ENCODE measurements at places on chromosomes 5 and 9.

DNA sequence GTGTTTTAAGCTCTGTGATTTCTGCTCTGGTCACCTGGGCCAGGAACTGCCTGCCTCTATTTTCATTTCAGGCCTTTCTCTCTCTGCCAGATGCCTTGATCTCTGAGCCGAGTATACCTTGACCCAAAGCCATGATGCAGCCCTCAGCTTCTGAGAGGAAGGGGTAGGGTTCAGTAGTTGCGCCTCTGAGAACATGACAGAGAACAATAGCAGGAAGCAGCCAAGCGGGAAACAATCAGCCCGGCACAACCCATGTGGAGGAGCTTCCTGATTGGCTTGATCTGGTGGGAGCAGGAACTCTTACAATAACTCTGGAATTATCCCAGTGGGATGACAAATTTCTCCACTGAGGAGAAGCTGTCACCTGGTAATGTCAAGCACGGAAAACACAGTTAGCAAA is 127.4 kb downstream of the PALM2AKAP2 start:
- no peak for DNase-seq

- DNase-seq: no peak
These were observed 8.1 kb upstream of the MINAR2 start for GRCh38 chr5:129739773-129740172.

DNA sequence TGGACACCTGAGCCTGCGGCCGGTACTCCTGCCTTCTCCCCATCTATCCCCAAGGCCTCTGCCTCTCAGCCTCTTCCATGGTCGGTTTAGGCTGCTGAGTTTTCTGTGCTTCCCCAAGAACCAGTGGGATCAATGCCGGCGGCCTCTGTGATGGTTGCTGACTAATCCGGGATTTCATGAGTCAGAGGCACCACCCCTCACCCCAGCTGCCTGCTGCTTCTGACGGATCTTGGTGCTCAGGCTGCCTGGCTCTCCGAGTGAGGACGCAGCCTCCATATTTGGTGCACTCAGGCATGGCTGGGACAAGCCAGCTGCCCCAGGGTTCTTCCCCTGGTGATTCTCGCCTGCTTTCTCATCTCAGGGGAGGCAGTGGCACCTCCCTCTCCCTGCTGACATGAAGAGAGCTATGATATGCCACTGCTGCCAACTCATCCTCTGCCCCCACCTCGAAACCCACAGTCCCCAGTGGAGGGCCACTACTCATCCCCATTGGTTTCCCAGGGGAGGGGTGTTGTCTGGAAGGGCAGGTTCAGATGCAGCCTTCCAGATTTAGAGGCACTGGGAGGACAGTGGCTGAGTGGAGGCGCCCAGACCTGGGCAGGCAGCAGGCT is 3.3 kb upstream of the MAN1B1 start:
- peak; percentile 71 for DNase-seq

DNA sequence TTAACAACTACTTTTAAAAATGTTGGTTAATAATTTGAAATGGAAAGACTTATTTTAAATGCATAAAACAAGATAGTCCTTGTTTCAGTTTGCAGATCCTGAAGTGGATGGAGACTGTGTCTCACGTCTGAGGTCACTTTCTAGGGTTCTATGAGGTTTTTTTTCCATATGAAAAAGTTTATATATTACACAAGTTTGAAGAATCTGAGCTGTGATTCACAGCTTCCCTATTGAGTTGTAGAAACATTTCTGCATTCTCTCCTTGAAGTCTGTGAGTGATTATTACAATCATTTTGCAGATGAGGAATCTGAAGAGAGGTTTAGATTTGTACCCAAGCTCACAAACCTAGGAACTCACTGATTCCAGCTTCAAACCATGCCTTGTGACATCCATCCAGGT is 442.5 kb upstream of the KLF4 start:
- no peak for DNase-seq

DNA sequence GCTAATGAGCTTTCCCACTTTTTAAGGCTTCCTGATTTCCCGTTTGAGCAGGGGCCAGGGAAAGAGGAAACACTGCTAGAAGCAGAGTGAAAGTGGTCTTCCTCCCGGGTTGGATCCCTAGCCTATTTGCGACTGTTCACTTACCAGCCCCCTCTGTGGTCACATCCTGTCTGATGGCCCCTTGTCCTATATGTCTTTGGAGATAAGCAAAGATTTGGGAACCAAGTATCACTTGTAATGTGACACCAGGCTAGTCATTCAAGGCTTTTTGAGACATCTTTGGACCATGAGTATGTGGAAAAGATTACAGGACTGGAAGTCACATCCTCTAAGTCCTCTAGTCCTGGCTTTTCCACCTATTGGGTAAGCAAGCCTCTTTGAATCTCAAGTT is 6.1 kb downstream of the DNAJB5 start:
- no peak for DNase-seq

GRCh38 chr5:114192108-114192507 is 169.8 kb upstream of the KCNN2 start:
- DNase-seq: no peak

DNA sequence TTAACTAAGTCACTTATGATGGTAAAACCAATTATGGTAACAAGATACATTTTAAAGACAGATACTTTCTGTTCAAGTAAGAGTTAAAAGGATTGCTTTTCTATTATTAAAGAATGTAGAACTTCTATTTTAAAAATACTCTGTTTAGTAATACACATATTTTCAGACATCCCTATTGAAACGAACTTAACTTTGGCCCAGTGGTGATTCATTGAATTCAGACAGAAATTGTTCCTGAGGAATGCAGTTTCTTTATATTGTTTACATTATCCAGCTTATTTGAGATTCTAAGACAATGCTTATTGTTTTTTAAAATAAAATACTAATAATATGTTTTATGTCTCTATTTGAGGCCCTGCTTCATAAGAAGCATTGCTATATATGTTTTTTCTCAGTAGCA is 816.4 kb downstream of the SEMA5A start:
- DNase-seq: no peak

DNA sequence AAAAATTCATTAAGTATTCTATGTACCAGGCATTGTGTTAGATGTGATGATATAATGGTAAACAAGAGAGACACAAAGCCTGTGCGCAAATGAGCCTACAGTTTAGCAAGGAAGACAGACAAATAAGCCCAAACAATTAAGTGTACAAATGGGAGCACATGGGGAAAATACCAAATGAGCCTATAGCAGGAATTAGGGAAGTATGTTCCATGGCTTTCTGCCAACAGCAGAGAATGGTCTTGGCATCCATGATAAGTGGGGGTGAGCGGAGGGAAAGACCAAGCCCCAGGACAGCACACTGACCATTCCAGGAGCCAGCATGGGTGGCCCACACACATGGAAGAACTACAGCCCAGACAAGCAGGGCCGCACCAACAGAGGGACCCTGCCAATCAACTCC is 369.7 kb downstream of the DEPDC1B start:
- DNase-seq: no peak

DNA sequence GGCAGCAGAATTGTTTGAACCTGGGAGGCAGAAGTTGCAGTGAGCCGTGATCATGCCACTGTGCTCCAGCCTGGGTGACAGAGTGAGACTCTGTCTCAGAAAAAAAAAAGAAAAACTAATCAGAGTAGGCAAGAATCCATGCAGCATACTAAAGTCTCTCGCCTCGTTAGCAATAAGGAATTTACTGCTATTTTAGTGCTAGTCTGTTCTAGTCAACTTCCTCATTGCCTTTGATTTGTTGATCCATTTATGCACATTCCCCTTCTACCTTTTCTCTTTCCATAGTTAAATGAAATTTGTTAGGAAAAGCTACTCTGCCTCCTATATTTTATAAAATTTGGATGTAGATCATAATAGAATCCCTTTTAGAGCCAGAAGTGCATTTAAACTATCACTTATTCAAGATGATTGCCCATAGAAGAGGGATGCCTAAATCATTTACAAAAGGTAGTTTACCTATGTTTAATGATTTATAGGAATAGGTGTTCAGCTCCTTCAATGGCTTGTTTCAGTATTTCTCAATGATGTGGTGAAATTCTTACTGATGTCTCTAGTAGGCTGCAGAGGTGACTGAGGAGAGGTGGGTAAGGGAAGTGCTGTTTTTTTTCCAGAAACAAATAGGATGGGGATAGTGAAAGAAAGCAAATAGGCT is 1.9 kb downstream of the LRRC19 start:
- no peak for DNase-seq

GRCh38 chr9:80175286-80176150 is 603.8 kb downstream of the TLE4 start:
- DNase-seq: peak; percentile 52

DNA sequence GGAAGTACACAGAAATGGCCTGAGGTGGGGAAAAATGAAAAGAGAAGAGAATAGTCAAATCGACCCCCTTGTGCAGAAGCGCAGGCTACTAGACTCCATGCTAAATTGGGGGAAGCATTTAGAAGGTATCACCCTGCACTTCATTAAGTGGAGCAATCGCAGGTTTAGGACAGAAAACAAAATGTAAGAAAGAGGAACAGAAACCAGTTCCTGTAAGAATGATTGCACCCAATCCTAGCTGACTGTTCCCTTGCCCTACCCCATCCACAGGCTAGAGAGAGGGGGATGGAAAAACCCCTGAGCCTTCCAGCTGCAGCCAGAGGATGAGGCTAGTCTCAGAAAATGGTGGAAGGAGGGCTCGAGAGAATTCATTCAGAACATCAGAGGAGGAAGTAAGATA is 23.9 kb upstream of the PPP1R2B start:
- no peak for DNase-seq
